Right renal cortex interstitium (tissue), 3 donors: ENCODE measurements at places on chromosomes 6 and 20.
A peak's percentile ranks its signal among the peaks of the same experiment; 100 is the strongest.

GRCh38 chr6:99905209-99906106, 88.6 kb downstream of the MCHR2 start:
- DNase-seq = peak; percentile 16

DNA sequence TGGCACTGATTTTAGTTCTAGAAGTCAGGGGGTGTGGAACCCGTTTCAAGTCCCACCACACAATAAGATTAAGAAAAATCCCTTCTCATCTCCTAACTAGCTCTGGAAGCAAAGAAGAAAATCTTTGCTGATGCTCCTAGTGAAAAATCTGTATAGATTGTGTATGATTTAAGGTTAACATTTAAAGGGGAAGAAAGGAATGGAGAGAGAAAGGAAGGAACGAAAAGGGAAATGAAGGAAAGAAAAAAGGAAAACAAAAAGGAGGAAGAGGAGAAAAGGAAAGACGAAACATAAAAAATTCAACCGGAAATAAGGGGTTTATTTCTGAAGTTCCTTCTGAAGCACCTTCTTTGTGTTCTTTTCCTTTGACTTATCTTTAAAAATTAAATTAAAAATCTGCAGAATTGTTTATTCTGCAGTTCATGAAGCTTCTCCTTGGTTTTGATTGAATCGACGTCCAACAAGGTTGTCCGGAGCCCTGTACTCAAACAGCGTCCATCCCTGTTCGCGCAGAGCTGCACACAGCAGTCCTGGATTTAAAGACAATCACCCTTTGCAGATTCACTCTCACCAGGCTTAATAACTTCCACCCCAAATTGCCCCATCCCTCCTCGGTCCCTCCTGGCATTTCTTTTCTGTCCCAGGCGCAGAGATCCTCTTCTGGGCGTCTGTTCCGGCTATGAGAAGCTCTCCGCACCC, 1.6 kb upstream of the TFAP2B start:
- no peak for DNase-seq

DNA sequence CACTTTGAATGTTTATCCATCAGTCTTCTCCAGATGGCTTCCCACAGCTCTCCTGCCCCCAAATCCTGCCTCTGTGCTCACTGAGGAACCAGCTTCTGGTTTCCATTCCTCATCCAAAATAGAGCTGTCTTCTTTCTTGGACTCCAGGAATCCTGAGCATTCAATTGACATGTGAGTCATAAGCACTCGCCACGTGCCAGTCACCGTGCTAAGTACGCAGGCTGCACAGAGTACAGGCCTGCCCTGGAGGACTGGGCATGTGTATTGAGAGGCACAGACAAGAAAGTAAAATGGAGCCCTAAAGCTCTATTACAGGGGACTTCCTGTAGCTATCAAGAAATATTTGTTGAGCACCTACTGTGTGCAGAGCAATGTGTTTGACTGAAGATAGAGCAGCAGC, 39.7 kb upstream of the LRFN2 start:
- DNase-seq = no peak

DNA sequence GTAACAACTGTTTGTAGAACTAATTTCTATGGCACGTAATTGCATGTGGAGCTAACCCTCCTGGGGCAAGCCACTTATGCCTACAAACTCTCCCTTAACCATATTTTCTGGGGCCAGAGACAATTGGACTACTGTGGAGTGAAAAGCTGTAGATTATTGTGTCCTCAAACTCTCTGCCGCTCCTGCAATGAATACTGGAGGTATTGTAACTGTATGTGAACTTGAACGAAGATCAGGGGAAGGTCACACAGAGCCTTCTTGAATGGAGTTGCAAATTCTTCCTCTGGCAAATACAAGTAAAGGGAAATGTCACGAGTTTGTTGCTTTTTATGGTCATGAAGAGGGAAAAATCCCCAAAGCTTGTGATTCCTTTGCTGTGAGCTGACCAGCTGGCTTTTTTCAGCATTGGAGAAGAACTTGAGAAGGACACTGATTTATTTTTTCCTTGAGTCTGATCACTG, 18.2 kb downstream of the AKAP12 start:
- DNase-seq = no peak

- DNase-seq = no peak
Measured at GRCh38 chr20:40233406-40233805, 455.6 kb downstream of the MAFB start.

- DNase-seq = no peak
Measured at GRCh38 chr6:127206531-127207095, 60.1 kb upstream of the RNF146 start.

DNA sequence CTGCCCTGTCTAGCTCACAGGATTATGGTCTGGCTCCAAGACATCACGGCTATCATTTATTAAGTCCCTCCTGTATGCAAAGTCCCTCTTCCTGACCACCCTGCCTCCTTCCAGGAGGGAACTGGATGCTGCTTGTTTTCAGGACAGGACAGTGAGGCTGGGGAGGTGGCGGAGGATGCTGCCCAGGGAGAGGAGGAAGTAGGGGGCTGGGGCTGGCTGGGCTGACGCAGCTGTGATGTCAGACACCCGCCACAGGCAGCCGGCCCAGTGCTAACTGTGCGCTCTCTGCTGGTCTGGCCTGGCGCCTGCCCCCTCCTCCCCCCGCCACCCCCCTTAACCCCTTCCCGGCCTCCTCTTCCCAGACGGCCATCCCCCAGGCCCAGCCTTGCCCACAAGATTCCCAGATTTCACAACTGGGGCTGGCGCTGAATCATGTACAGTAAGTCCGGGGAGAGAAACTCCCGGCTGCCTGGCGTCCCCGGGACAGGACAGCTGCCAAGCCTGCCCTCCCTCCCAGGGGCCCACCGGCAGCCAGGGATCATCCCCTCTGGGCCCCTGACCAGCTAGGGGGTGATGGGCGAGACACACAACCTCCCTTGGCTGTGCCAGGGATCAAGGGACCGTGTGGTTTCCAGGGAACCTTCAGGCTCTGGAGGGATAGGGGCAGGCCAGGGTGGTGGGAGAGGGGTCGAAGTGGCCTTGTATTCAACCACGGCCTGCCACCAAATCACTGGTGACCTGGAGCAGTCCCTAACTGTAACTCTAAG, 118.1 kb downstream of the CEBPB start:
- DNase-seq = no peak

GRCh38 chr6:7479801-7480266, 61.6 kb upstream of the DSP start:
- no peak for DNase-seq

GRCh38 chr20:47024461-47024937, 129.9 kb downstream of the EYA2 start:
- no peak for DNase-seq

DNA sequence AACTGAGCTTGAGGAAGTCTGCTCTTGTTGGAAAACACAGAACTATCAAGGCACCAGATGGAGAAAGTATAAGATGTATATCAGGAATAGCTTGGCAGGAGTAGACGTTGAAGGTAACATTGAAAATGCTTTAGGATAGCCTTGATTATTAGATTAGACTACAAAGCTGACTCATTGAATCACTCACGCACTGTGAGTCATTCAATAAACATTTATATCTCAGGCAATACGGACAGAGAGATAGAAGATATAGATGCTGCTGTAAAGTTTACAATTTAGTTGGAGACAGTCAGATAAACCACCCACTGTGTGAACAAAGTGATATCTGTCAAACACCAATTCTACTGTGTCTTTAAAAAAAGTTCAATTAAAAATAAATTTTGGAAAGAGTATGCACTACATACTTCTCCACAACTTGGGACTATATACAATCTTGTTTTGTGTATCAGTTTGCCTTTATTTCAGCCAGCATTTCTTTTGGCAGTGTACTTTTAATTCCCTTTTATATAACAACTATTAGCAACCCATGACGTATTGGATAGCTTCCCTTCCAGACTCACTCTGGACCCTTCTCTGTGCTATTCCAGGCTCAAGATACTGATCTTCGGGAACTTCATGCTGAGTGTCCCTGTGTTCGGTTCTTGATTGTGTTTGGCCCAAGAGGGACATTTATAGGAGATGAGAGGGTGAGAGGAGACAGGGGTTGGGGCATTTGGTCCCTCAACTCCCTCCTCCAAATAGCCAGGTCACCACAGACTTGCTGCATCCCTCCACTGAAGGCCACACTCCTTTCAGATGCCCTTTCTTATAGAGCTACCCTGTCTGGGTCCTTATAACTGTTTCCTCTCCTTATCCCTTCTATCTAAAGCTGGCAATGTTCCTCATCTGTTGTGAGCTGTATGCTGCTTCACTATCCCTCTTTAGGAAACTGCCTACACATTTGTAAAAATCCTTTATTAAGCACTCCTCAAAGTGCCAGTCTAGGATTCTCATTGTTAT, 176.6 kb upstream of the PTPRK start:
- DNase-seq = no peak

DNA sequence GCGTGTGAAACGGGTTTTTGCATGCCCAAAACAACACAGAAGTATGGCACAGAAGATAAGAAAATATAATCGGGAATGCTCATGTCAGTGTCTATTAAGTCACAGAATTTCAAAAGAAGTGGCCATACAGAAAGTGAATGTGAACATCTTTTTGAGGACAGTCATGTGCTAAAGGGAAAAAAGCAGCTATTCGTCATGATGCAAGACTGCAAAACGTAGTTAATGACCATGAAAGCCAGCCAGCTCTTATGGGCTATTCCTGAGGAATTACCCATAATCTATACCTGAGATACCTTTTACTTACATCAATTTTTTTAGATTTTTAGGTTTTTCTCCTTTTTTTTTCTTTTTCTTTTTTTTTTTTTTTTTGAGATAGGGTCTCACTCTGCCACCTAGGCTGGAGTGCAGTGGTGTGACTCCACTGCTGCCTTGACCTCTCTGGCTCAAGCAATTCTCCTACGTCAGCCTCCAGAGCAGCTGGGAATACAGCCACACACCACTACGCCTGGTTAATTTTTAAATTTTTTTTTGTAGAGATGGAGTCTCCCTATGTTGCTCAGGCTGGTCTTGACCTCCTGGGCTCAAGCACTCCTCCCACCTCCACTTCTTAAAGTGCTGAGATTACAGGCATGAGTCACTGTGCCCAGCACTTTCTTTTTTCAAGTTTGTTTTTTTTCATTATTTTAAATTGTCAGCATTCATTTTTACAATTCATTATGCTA, 18.1 kb upstream of the ZBP1 start:
- no peak for DNase-seq
